SJCRH30 (cell line): ENCODE measurements at places on chromosomes 7 and 10. TPM values are rescaled to one million over a fixed set of nuclear protein-coding genes. Genes with fewer than 3 reads are reported as not detected.
A peak's percentile ranks its signal among the peaks of the same experiment; 100 is the strongest.

GRCh38 chr10:106139915-106140314 lies 1024.6 kb downstream of the SORCS1 start:
- peaks cover 3% of the 10 kb centered on the region; the same call in 1 of the 2 replicates for H3K27me3 ChIP-seq
- no peaks in the 10 kb centered on the region for H3K4me1 ChIP-seq

RAPGEF5 gene
- total RNA-seq: 0.03 and 0.14 TPM in 2 replicates

TWIST1 gene
- total RNA-seq: 2.2 and 5.2 TPM in 2 replicates

DNA sequence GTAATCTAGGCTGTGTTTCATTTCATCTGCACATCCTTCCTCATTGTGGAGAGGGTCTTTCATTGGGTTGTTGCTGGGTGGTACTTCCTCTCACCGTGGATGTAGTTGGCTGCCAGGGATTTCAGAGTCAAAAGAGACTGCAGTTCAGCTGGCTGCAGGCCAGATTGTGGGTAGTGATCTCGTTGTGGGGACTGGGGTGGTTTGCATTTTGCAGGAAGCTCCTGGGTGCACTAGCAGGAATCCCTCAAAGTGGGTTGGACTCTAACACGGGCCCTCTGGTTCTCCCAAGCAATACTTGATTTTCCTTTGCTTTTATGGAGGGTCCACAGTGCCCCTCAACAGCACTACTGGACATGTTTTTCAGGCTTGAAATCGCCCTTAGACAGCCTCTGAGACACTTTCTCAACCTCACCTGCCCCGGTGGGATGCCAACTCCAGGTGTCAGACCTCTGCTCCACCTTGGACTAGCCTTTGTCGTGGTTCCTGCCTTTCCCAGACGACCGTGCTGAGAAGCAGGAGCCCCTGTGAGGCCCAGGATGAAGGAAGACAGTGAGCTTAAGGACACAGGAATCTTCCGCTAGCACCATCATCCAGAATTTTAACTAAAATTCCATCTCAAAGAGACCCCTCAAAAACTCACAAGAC lies 23.9 kb upstream of the ZNF273 start:
- H3K4me1 ChIP-seq: no peaks in the 10 kb centered on the region
- no peaks in the 10 kb centered on the region for H3K36me3 ChIP-seq
- no peak overlapping the region for H3K27ac ChIP-seq

- no peak overlapping the region for H3K4me3 ChIP-seq
- peak; percentile 69 for DNase-seq
- H3K4me1 ChIP-seq: peaks cover 16% of the 10 kb centered on the region
- H3K27ac ChIP-seq: peak overlapping the region; percentile 48; the same call in 1 of the 2 replicates
- no peaks in the 10 kb centered on the region for H3K27me3 ChIP-seq
- H3K36me3 ChIP-seq: no peaks in the 10 kb centered on the region
Measured at GRCh38 chr7:87316846-87317552, 28.5 kb upstream of the CROT start.
